ENCODE measurements at places on chromosomes 7 and 10.

DNA sequence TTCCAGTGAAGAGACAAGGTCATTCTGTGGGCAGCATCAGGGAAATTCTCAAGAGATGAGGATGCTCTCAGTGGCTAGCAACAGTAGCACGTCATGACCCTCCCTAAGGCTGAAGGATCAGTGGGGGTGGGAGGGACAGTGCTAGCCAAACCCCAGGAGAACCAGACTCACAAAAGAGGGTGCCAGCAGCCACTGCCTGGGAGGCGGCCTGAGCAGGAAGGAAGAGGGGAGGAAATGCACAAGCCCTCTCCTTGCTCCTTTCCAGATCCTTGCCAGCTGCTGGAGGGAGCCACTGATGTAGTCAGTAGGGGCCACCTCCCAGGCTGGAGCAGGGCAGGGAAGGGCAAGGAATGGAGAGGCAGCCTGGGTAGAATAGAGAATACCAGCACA, 302.7 kb downstream of the RPS24 start:
- peak; percentile 90 for DNase-seq

DNA sequence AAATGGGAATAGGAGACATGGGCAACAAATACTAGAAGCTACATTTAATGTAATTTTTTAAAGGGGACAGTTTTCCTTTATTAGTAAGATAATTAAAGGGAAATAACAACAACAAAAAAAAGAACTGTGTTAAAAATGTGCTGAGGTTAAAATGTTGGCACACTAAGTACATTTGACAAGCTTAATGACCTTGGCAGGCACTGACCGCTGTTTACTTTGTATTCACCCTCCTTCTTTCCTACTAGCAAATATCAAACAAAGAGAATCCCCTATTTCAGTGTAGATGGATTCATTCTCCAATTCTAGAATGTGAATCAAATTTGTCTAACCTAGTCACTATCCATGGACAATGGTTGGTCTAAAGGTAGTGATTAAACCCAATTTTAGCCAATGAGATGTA, 77.5 kb upstream of the TOMM7 start:
- no peak for DNase-seq

DNA sequence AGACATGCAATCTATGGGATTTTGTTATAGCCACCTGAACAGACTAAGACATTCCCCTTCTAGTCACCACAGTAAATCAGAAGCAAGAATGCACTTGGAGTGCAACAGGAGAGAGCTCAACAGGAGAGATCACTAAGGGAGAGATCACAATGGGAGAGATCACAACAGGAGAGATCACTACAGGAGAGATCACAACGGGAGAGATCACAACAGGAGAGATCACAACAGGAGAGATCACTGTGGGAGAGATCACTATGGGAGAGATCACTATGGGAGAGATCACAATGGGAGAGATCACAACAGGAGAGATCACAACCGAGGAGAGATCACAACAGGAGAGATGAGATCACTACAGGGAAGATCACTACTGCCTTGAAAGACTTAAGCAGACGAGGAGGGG, 238.5 kb upstream of the PITRM1 start:
- no peak for DNase-seq

GRCh38 chr10:68895041-68895440, 6.1 kb upstream of the DDX50 start:
- no peak for DNase-seq

DNA sequence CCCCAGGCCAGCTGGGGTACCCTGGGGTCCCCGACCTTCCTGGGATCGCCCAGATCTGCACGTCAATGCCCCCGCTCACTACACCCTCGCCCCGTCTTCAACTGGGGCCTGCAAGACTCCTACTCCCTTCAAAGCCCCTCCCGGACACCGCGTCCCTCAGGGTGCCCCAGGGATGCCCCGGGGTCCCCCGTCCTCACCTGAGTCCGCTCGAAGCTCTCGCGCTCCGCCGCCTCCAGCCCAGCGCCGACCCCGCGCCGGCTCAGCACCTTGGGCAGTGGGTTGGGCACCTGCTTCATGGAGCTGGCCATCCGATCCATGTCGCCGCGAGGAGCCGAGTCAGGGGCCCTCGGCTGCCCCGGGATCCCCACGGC, at the start of gene HIP1:
Gene HIP1 (minus strand): TSS at position 338 of the 371 bp plus-strand sequence. CDS start 21 bp downstream, at position 317.
- no peak for DNase-seq

GRCh38 chr7:12895296-12895695, 207.9 kb downstream of the ARL4A start:
- no peak for DNase-seq

DNA sequence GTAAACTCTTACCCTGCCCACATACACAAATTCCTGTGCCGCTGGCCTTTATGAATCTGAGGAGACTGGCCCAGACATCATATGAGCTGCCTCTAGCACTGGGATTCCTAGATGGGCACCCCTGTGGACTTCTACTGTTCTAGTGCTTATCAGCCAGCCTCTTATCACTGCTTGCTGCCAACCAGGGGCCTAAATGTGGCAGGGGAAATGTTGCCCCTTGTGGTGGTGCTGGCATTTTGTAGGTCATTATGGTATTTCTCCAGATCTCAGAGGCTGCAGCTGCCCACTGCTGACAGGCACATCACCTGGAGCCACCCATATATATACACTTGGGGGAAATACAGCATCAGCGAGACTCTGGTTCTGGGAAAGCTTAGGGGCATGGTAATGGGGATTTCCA, 5.4 kb downstream of the SFR1 start:
- DNase-seq = no peak

DNA sequence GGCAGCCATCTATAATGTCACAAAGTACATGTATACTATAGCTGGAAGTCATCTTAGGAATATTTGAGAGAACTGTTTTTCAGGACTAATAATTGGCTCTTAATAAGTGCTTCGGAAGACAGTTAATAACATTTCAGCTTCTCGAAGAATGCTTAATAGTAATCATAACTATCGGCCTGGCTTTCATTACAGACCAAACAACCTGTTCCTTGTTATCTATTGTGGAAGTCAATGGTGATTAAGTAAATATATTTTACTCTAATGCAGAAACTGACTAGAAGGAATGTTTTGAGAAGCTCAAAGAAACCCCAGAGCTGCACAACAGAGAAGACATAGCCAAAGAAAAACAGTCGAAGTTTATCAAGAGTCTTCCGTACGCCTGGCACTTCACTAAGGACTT, 106.8 kb upstream of the FAM133B start:
- no peak for DNase-seq

- peak; percentile 52 for DNase-seq
Measured at GRCh38 chr10:79562135-79562756, 2.0 kb upstream of the SFTPA2 start.

DNA sequence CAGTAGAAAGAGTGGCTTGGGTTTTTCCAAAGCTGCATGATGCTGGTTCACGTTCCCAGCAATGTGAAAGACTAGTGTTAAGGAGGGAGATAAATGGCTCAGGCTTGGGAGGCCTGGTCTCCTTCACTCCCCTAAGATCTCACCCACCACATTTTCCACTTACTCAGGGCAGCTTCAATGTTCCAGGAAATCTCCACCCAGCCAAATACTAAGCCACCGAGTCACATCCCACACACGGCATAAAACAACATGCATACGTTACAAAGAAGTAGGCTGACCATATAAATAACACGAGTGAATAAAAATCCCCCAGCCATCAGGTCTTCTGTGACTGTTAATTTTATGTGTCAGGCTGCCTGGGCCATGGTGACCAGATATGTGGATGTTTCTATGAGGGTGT, 303.5 kb downstream of the SFMBT2 start:
- DNase-seq = peak; percentile 93

GRCh38 chr7:7816084-7816483, 97.7 kb upstream of the RPA3 start:
- DNase-seq = no peak

All from fibroblast of skin of right biceps (primary cell).